Aorta (tissue), 5 donors: ENCODE measurements at places on chromosomes 12 and 14. TPM values are rescaled to one million over a fixed set of nuclear protein-coding genes. Genes with fewer than 3 reads are reported as not detected.

DNA sequence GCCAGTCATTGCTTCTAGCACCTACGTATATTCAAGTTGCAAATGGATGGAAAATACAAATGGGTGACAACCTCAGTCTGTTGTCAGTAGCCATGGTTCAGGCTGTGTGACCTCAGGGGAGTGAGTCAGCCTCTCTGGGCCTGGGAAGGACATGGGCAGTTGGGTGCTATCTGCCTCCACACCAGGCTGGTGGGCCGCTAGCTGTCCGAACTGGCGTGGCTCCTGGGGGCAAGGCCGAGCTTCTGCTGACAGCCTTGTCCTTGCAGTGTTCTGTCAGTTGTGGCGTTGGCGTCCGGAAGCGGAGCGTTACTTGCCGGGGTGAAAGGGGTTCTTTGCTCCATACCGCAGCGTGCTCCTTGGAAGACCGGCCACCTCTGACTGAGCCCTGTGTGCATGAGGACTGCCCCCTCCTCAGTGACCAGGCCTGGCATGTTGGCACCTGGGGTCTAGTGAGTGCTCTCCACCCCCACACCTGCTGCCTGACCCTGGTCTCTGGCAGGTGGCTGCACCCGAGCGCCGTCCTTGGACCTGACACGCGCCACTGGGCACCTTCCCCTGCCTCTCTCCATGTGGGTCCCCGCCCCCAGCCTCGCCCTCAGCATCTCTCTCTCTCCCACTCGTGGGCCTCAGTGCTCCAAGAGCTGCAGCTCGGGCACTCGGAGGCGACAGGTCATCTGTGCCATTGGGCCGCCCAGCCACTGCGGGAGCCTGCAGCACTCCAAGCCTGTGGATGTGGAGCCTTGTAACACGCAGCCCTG, 17.1 kb downstream of the PAPLN start:
- no peak for DNase-seq

GRCh38 chr12:6167327-6168280, 32.6 kb upstream of the CD9 start:
- peak; percentile 91 for DNase-seq

The PAH gene
- not detected for total RNA-seq

- no peak for DNase-seq
Measured at GRCh38 chr14:50501642-50502041, 30.7 kb downstream of the MAP4K5 start.

DNA sequence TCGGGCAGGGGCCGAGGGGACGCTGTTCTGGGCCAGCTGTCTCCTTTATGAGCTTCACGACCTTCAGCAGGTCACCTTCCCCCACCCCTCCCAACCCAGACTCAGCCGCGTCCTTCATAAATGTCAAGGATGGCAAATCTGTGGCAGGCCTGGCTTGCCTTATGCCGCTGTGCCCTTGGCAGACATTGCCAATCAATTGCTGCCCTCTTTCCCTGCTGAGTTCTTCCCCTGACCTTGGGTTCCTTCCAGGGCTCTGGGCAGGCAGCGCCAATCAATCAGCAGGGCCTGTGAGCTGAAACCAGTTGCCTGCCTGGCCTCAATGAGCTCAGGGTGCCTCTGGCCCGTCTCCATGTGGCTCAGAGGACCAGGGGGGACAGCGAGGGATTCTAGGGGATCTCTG, 7.7 kb downstream of the FAM222A start:
- DNase-seq = no peak

The KRT86 gene
- 0.45 TPM for total RNA-seq

- DNase-seq = no peak
Measured at GRCh38 chr14:103973354-103973753, 31.0 kb upstream of the RD3L start.

GRCh38 chr14:104552738-104553125, 26.8 kb upstream of the C14orf180 start:
- no peak for DNase-seq

- no peak for DNase-seq
Measured at GRCh38 chr12:5914387-5915149, 30.5 kb downstream of the ANO2 start.

DNA sequence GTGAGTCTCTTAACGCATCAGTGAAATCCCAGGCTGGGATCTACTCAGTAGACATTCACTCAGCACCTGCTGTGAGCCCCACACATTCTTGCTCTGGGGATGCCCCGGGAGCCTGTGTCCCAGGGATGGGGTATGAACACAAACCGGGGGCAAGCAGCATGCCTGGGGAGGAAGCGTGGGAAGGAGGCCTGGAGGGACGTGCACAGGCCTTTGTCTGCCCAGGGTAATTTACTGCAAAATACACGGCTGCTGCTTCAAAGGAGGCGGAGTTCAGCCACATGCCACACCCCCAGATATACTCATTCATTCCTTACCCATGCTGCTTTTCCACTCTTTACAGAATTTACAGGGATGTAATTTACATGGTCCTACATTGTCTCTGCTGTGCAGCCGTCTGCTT, 187.8 kb downstream of the ADGRD1 start:
- no peak for DNase-seq
